ENCODE measurements at places on chromosomes 1 and 21.

- no peaks in the 10 kb centered on the region for H3K27me3 ChIP-seq
- no peak for DNase-seq
- H3K36me3 ChIP-seq = no peaks in the 10 kb centered on the region
- peaks cover 40% of the 10 kb centered on the region for H3K4me1 ChIP-seq
These were observed 20.6 kb upstream of the ATP1B1 start for GRCh38 chr1:169085911-169086310.

DNA sequence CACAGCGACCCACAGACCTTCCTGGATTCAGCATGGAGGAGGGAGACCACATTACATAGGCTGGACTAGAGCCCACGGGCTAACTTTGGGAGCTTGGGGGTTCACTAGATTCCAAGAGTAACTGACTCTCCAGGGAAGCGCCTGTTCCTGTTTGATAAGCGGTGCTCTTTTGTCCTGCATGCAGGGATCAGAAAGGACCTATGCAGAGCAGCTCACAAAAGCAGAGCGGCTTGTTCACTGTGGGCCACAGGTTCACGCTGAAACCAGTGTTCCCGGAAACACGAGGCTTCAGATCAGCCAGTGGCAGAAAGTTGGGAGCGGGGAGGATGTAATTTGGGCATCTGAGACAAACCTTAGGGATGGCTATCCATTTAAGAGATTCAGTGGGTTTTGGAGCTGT lies 403.9 kb downstream of the PCP4 start:
- no peaks in the 10 kb centered on the region for H3K4me1 ChIP-seq
- no peak overlapping the region for H3K27ac ChIP-seq
- no peak overlapping the region for H3K4me3 ChIP-seq

- no peaks in the 10 kb centered on the region for H3K4me1 ChIP-seq
- H3K36me3 ChIP-seq = peaks cover 14% of the 10 kb centered on the region
- H3K4me3 ChIP-seq = no peak overlapping the region
- no peak for DNase-seq
- no peak overlapping the region for H3K27ac ChIP-seq
These were observed 58.8 kb upstream of the PRDX6 start for GRCh38 chr1:173418107-173418985.

DNA sequence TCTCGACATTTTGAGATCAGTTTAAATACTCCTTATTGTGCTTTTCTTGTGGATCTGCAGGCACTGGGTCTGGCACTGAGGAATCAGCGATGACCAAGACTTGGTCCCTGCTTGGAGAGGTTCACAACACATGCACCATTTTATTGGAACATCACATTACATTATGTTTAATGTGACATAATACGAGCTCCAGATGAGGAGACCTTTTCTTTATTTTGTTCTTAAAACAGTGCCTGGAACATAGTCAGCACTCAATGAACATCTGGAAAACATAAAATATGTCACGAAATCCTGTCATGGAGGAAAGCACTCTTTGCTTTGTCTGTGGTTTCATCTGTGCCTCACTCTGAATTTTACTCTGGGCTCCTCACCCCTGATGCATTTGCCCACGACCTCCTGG lies 110.7 kb downstream of the ST6GALNAC3 start:
- H3K4me1 ChIP-seq = no peaks in the 10 kb centered on the region
- H3K27me3 ChIP-seq = no peaks in the 10 kb centered on the region
- H3K4me3 ChIP-seq = no peak overlapping the region
- no peaks in the 10 kb centered on the region for H3K36me3 ChIP-seq
- H3K27ac ChIP-seq = no peak overlapping the region

- no peak overlapping the region for H3K27ac ChIP-seq
- no peak overlapping the region for H3K4me3 ChIP-seq
- no peak for DNase-seq
- H3K36me3 ChIP-seq = no peaks in the 10 kb centered on the region
- H3K27me3 ChIP-seq = no peaks in the 10 kb centered on the region
- no peaks in the 10 kb centered on the region for H3K4me1 ChIP-seq
These were observed 51.7 kb downstream of the RASAL2 start for GRCh38 chr1:178145605-178146004.

DNA sequence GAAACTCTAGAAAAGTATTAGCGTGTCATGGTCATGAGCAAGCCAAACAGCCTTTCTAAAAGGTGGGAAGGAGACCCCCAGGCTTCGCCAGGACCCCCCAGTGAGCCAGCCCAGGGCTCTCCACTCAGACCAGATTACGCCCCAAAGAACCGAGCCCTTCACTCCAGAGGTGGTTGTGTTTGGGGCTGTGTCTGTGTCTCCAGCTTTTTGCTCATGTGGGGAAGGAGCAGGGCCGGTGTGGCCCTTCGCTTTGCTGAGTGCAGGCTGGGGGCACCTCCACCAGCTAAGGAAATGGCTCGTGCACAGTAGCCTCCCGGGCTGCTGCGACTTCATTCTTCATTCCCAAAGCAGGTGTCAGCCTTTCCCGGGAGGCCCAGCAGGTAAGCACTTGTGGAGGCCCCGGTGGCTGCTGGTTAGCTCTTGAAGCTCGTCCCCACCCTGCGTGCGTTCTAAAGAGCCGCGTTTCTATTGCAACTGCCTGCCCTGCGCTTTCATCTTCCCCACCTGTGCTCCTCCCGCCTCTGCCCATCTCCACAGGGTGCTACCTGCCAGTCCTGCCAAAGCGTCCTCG lies 531 bp downstream of the TSPEAR start:
- peaks cover 16% of the 10 kb centered on the region for H3K27me3 ChIP-seq
- no peak overlapping the region for H3K4me3 ChIP-seq
- DNase-seq = no peak
- peaks cover 16% of the 10 kb centered on the region for H3K4me1 ChIP-seq
- no peaks in the 10 kb centered on the region for H3K36me3 ChIP-seq

DNA sequence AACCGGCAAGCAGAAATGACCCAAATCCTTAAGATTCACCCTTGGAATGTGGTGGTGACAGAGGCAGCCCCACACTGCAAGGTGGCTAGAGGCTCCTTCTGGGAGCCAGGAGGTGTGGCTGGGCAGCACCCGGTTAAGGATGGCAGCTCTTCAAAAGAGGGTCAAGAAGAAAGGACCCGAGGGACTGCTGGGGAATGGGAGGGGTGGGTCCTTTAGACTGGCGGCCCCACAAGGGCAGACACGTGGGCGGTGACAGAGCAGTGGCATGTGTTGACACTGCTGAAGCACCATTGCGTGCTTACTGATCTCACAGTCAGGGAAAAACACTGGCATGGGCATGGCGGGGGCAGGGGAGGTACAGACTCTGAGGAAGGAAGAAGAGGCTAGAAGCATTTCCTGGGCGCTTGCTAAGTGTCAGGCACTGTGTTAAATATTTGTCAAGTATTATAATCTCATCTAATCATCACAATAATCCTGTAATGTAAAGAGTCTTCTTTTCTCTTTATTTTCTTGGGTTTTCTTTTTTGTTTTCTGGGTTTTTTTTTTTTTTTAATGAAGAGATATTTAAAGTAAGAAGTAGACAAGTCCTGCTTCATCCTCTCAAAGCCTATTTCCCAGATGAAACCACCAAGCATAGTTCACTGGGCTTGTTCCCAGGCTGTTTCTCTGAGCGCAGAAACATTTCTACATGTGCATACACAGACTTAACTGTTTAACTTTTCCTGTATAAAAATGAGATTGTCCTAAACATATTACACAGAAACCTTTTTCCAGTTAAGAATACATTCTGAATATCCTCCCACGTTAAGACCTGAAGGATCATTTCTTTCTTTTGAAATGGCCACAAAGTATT lies 165.8 kb upstream of the EDN2 start:
- no peaks in the 10 kb centered on the region for H3K4me1 ChIP-seq
- DNase-seq = no peak
- no peaks in the 10 kb centered on the region for H3K36me3 ChIP-seq
- H3K27ac ChIP-seq = no peak overlapping the region

- no peak overlapping the region for H3K27ac ChIP-seq
- H3K4me3 ChIP-seq = no peak overlapping the region
- H3K36me3 ChIP-seq = peaks cover 22% of the 10 kb centered on the region
- DNase-seq = no peak
- no peaks in the 10 kb centered on the region for H3K27me3 ChIP-seq
These were observed 74.1 kb downstream of the VPS26C start for GRCh38 chr21:37193006-37193405.

- H3K36me3 ChIP-seq = peaks cover 6% of the 10 kb centered on the region
- peaks cover 52% of the 10 kb centered on the region for H3K4me1 ChIP-seq
- H3K27me3 ChIP-seq = no peaks in the 10 kb centered on the region
- DNase-seq = no peak
- no peak overlapping the region for H3K4me3 ChIP-seq
These were observed 23.8 kb upstream of the IFNAR1 start for GRCh38 chr21:33300701-33301631.

DNA sequence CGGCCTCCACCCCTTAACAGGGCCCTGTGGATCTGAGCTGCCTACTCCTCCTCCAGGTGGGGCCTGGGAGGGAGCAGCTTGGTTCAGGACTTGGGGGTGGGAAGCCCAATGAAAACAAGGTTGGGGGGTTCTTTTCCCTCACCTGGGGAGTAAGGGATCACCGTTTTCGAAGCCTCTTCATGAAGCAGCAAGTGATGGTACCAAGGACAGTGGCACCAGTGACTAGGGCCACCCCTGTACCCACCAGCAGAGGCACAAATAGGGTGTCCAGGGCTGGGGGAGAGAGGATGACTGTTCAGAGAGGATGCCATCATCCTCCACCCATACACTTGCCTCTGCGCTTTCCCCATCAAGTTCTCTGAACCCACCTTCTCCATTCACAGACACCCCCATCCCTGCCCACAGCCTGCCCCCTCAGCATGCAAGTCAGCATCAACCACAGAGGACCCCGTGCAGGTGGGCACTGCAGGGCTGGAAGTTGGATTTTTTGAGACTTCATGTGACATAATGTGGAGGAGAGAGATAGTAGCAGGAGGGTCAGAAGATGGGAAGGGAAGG lies 6.7 kb downstream of the IGSF8 start:
- no peak overlapping the region for H3K27ac ChIP-seq
- peaks cover 10% of the 10 kb centered on the region for H3K36me3 ChIP-seq
- no peaks in the 10 kb centered on the region for H3K27me3 ChIP-seq

DNA sequence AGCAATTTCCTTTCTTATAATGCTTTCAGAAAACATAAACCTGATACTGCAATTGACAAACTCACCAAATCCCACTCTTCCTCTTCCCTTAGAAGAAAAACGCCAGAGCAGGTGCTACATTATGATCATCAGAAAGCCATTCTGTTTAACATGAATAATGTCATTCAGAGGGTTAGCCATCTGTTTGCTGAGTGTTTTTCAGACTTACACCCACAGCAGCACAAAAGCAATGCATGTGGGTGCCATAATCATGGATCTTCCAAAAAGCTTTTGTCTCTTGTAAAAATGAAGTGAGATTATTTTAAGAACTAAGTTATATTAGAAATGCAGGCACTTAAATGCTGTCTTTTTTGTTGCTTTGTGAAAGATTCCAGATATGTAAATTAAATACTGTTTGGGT lies 204.6 kb upstream of the TMPRSS15 start:
- H3K4me3 ChIP-seq = no peak overlapping the region
- no peaks in the 10 kb centered on the region for H3K36me3 ChIP-seq
- no peak overlapping the region for H3K27ac ChIP-seq
- no peaks in the 10 kb centered on the region for H3K4me1 ChIP-seq

DNA sequence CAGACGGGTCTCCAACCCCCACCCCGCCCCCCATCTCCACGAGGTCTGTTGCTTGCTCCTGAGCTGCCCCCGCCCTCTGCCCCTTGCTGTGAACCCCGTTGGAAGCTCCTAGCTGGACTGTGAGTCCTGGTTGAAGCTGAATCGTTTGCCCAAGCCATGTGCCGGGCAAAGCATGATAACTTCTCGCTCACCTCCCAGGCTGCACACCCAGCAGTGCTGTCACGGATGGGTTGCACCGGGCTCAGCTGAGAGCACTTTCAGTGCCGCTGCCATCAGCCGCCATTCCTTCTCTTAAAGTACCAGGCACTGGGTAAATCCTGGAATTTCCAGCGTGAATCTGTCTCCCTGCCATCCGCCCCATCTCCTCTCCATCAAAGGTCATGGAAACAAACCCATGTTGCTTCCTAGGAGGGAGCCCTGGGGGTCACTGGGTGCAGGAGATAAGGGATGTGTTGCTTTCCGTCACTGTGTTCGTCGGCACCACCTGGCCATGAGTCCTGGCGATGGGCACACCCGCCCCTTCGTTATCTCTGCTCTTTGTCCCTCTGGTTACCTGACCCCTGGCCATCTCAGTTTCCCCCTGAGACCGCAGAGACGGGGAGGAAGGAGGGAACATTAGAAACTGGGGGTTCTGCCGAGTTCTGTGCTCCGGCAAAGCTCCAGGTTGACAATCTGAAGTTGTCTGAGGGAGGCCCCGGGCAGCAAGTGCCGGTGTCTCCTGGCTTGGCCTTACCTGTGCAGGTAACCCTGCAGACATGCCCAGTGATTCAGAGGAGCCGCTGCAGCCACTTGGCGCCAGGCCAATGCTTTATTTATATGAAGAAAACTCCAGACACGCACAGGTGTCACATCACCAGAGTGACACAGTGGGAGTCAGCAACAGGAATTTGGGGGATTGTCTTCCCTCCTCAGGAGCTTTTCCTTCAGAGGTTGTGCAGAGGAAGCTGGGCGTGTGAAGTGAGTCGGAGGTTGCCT lies 2.7 kb downstream of the PDE9A start:
- no peaks in the 10 kb centered on the region for H3K36me3 ChIP-seq
- peaks cover 40% of the 10 kb centered on the region for H3K4me1 ChIP-seq
- no peak for DNase-seq
- H3K27ac ChIP-seq = no peak overlapping the region
- H3K27me3 ChIP-seq = peaks cover under 1% of the 10 kb centered on the region
- H3K4me3 ChIP-seq = no peak overlapping the region

DNA sequence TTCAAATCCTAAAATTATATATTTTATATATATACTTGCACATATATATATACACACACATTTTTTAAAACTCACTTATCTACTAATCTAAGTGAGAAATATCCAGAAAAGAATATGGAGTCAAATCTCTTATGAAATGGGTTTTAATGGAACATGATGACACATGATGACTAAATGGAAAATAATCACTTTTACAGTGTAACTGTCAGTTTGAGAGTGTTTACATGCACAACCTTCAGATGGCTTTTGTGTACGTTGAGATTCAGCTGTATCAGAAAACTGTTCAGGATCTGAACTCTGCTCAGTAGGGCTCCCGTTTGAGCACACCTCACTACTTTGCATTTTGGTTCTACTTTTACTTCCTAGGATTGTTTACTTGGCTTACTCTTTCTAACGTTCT lies 189.8 kb downstream of the DNAH14 start:
- H3K4me1 ChIP-seq = no peaks in the 10 kb centered on the region
- H3K4me3 ChIP-seq = no peak overlapping the region
- no peak overlapping the region for H3K27ac ChIP-seq

DNA sequence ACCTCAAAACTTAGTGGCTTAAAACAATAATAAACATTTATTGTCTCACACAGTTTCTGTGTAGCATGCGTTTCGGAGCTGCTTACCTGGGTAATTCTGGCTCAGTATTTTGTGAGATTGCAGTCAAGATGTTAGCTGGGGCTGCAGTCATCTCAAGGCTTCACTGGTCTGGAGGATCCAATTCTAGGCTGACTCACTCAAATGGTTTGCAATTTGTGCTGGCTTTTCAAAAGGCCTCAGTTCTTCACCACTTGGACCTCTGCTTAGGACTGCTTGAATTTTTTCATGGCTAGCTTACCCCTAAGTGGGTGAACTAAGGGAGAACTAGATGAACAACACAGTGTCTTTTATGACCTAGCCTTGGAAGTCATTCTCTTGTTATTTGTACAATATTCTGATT lies 21.0 kb downstream of the XPR1 start:
- no peak for DNase-seq
- H3K4me3 ChIP-seq = no peak overlapping the region
- H3K27me3 ChIP-seq = no peaks in the 10 kb centered on the region
- no peaks in the 10 kb centered on the region for H3K36me3 ChIP-seq

GRCh38 chr1:17861685-17862084 lies 106.6 kb downstream of the ACTL8 start:
- peaks cover 19% of the 10 kb centered on the region for H3K4me1 ChIP-seq
- H3K4me3 ChIP-seq = no peak overlapping the region
- DNase-seq = no peak
- no peak overlapping the region for H3K27ac ChIP-seq
- no peaks in the 10 kb centered on the region for H3K27me3 ChIP-seq
